ENCODE measurements at places on chromosomes 1 and 21.
A peak's percentile ranks its signal among the peaks of the same experiment; 100 is the strongest.

DNA sequence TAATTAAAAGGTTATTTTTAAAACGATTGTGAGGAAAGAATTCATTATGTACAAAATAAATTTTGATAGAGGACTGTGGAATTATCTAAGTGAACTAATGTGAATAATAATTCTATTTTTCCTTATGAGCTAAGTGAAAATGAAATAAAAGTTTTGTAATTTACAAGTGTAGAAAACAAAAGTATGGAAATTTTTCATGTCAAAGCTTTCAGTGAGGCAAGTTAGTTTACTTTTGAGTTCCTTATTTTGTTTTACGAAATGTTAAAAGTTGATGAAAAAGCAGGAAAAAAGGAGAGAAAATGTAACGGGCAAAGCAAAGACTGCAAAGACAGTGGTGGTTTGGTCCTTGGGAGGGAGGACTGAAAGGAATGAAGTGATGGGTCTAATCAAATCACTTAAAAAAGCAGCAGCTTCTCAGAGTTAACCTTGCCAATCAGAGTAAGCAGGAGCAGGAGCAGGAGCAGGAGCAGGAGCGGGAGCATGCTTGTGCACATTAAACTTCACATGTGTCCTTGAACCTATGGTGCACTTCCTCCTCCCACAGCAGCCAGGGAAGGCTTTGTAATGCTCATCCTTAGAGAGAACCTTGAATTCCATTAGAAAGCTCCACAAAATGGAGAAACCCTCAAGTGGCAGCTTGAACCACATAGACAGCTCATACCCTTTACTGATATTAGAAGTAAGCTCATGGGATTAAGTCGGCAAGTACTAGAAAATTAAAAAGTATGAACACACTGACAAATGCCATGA, 133.4 kb downstream of the LHX4 start:
- no peaks in the 10 kb centered on the region for H3K27me3 ChIP-seq
- peaks cover 2% of the 10 kb centered on the region for H3K36me3 ChIP-seq

DNA sequence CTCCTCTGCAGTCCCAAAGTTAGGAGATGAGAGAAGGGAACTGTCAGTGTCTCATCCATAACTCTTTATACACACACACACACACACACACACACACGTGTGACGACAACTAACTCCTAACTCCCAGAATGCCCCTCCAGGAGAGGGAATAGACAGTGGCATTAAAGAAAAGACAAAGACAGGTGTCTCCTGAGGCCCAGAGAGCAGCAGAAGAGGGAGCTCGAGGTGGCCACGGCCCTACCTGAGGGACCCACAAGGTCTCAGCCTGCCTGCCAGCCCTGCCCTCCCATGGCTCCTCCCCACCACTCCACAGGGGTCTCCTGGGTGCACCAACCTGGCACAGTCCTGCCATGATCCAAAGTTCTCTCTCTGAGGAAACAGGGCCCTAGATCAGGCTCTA, 1.6 kb upstream of the PHLDA3 start:
- H3K4me1 ChIP-seq = peaks cover 6% of the 10 kb centered on the region
- DNase-seq = no peak
- peaks cover 36% of the 10 kb centered on the region for H3K27me3 ChIP-seq
- no peak overlapping the region for H3K4me3 ChIP-seq

- no peaks in the 10 kb centered on the region for H3K36me3 ChIP-seq
- DNase-seq = no peak
- no peaks in the 10 kb centered on the region for H3K27me3 ChIP-seq
- H3K4me3 ChIP-seq = no peak overlapping the region
- no peaks in the 10 kb centered on the region for H3K4me1 ChIP-seq
- H3K27ac ChIP-seq = no peak overlapping the region
These were observed 290.4 kb downstream of the KCNT2 start for GRCh38 chr1:196317535-196318522.

DNA sequence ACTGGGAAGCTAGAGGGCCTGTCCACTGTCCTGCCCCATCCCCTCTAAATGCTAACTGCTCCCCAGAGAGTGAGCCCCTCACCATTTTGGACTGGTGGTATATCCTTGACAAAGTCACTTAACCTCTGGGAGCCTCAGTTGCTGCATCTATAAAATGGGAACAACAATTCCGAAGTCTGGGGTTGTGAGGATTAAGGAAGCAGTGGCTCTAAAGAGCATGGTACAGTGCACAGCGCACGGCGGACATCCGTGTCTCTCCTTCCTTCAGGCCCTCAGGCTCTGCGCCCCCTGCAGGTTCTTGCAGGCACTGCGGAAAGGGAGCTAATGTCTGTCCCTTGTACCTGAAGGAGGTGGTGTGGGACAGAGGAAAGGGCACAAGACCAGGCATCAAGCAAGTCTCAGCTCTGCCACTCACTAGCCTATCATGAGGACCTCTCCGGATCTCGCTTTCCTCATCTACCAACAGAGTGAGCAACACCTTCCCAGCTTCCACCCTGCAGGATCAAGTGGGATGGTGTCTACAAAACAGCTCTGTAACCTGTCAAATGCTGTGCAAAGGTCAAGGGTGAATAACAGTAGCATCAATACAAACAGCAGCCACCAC, 20.1 kb downstream of the ECE1 start:
- peaks cover 23% of the 10 kb centered on the region for H3K4me1 ChIP-seq
- peak; percentile 90 for DNase-seq
- H3K36me3 ChIP-seq = peaks cover 65% of the 10 kb centered on the region
- H3K4me3 ChIP-seq = no peak overlapping the region
- H3K27ac ChIP-seq = no peak overlapping the region

- no peaks in the 10 kb centered on the region for H3K27me3 ChIP-seq
- peaks cover 8% of the 10 kb centered on the region for H3K36me3 ChIP-seq
- H3K4me3 ChIP-seq = no peak overlapping the region
- H3K4me1 ChIP-seq = no peaks in the 10 kb centered on the region
These were observed 20.1 kb downstream of the NPHP4 start for GRCh38 chr1:5972198-5972520.

- DNase-seq = no peak
- peaks cover 6% of the 10 kb centered on the region for H3K27me3 ChIP-seq
- H3K4me1 ChIP-seq = peaks cover 20% of the 10 kb centered on the region
- peak overlapping the region; percentile 23 for H3K4me3 ChIP-seq
- H3K27ac ChIP-seq = no peak overlapping the region
These were observed 2.3 kb downstream of the RHOU start for GRCh38 chr1:228737601-228738041.

DNA sequence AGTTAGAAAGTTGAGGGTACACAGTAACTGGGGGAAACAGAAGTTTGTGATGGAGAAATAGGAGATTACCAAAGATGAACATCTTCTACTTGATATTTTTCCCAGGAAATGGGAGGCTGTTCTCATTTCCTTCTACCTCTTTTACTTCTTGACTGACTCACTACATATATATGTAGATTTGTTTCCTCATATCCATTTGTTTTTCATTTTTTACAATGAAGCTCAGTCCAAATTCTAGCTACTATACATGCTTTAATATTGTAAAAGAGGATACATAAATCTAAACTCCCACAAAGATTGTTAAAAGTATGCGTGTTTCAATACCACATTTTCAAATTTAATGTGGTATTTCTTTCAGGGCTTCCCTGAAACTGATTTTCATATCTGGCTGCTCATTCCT, 366.6 kb upstream of the NCAM2 start:
- DNase-seq = no peak
- H3K36me3 ChIP-seq = no peaks in the 10 kb centered on the region
- H3K27me3 ChIP-seq = no peaks in the 10 kb centered on the region
- H3K4me3 ChIP-seq = no peak overlapping the region
- H3K27ac ChIP-seq = no peak overlapping the region

- no peak overlapping the region for H3K4me3 ChIP-seq
- no peaks in the 10 kb centered on the region for H3K4me1 ChIP-seq
- H3K27me3 ChIP-seq = no peaks in the 10 kb centered on the region
- peaks cover 1% of the 10 kb centered on the region for H3K36me3 ChIP-seq
- H3K27ac ChIP-seq = no peak overlapping the region
These were observed 16.1 kb downstream of the H6PD start for GRCh38 chr1:9250411-9251381.

Data from activated CD4-positive, alpha-beta memory T cell treated with anti-CD3 and anti-CD28 coated beads for 36 hours (primary cell).